ENCODE measurements at places on chromosomes 11 and 22.

GRCh38 chr22:40567106-40567505, 69.4 kb downstream of the MRTFA start:
- DNase-seq, result no peak

DNA sequence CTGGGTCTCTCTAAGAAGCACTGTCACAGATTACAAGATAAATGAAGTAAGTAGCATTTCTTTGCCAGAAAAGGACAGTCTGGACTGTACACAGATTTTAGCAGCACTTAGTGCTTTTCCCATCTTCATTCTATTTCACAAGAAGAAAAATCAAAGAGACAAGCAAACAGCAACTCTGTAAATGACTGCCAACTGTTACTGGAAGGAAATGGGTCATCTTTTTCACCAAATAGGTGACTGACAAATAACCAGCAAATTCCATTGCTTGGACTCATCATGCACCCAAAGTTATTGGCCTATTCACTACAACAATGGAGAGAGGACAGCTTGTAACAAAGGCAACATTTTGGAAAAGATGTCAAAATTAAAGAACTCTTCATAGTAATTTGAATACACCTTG, 28.9 kb upstream of the CARD18 start:
- DNase-seq, result no peak

GRCh38 chr11:76588455-76589325, 81.9 kb downstream of the LRRC32 start:
- DNase-seq, result no peak

DNA sequence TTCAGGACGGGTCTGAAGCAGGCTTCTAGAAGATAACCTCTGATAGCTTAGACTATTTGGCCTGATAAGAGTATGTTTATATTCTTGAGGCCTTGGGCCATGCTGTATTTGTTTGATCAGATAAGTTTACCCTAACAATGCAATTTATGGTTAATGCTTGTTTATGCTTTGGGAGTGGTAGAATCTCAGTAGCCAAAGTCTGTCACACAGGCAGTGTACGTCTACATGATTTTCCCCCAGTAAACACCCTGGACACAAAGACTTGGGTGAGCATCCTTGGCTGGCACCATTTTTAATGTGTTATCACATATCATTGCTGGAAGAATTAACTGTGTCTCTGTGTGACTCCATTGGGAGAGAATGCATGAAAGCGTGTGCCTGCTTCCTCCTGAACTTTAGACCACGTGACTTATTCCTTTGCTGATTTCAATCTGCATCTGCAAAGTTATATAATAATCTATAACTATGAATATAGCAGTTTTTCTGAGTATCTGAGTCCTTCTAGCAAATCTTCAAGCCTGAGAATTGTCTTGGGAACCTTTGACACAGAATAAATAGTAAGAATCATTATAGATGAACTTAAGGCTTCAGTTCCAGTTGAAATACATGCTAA, 172.4 kb downstream of the CASP12 start:
- DNase-seq, result no peak
